ENCODE measurements at places on chromosomes 16 and 17.
A peak's percentile ranks its signal among the peaks of the same experiment; 100 is the strongest.

GRCh38 chr16:9050102-9050830 lies 41.2 kb upstream of the HAPSTR1 start:
- no peak for DNase-seq

GRCh38 chr16:27852116-27852515 lies 211.4 kb downstream of the GSG1L start:
- no peak for DNase-seq

- DNase-seq, result no peak
Observed at GRCh38 chr17:77087650-77088454, 52.9 kb upstream of the SEC14L1 start.

DNA sequence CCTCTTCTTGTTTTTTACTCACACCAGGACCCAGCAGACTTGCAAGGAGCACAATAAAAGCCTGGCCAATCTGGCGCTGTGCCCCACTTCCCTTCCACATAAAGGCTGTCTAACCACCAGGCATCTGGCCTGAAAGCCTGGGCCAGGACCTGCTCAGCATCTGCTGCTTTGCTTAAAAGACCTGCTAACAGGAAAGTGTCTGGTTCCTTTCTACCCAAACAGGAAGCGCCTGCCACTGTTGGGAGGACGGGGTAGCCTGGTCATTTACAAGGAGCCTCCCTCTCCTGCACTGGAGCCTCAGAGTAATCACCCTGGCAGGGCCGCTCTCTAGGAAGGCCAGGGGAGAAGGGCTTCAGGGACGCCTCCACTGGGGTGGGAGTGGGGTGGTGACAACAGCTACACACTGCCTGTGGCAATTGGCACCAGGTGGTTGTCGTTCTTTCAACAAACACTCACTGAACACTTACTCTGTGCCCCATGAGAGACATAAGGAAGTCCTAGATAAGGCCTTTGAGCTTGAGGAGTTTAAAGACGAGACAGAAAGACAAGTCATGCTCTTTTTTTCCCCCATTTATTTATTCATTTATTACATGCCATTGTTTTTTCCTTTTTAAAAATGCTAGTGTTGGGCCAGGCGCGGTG lies 6.3 kb upstream of the MMP28 start:
- DNase-seq, result no peak

DNA sequence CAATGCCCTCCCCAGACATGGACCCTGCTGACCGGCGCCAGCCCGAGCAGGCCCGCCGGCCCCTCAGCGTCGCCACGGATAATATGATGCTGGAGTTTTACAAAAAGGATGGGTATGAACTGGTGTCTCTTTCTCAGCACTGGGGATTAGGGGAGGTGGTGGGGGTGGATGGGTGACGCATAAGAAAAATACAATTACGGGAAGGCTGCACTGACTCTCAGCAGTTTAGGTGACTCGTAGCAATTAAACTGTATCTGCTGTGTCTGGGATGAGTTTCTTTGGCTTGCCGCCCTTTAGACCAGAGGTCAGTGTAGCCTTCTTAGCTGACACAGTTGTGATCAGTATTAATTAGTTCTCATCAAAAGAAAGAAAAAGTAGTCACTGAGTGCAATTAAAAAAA lies 59.0 kb downstream of the ELAC2 start:
- DNase-seq, result no peak

- no peak for DNase-seq
Observed at GRCh38 chr16:81437865-81438264, 6.7 kb upstream of the CMIP start.

DNA sequence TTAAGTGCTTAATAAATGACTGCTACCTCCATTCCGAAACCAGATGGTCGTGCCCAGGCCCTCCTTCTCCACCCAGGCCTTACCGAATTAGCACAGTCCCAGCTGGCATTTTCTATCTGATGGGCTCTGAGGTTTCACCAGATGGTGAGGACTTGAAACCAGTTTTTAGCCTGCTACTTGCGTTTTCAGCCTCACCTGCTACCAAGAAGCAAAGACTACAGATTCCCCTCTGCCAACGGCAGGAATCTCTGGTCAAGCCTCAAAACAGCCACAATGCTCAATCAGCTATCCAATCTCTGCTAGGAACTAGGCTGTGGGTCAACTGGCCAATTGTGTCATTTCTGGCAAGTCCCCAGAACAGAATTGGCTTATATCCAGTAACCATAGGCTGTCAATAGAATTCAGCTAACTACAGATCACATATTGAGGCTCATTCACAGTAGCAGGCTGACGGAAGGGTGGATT lies 11.7 kb downstream of the PECAM1 start:
- DNase-seq, result no peak

- DNase-seq, result no peak
Observed at GRCh38 chr16:57563761-57564160, 21.3 kb downstream of the ADGRG5 start.

DNA sequence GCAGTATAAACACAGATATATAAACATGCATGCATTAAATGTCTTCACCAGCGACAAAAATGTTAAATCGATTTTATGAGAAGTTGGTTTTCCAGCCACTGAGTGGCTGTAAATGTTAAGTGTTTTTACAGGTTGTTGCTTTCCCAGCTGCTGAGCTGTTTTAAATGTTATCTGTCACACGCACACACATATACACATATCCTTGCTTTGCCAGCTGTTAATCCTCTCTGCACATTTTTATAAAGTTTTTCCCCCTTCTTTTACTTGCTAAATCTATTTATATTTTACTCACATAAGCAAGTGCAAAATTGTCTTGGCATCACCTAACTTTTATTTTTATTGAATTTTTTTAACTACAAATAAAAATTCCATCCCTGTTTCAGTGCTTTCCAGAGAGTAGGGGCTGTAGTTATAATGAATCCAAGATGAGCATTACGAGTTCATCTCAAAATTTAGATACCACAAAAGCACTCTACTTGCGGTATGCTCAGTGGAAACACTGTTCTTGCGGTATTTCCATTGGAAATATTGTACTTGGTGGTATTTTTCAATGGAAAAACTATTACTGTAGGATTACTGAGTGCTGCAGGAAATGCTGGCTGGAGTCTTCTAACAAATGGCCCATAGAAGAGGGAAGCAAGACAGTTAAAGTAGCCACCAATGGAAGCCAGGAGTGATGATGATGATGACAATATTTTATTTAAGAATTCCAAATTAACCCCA lies 124.9 kb upstream of the KCNJ16 start:
- no peak for DNase-seq

DNA sequence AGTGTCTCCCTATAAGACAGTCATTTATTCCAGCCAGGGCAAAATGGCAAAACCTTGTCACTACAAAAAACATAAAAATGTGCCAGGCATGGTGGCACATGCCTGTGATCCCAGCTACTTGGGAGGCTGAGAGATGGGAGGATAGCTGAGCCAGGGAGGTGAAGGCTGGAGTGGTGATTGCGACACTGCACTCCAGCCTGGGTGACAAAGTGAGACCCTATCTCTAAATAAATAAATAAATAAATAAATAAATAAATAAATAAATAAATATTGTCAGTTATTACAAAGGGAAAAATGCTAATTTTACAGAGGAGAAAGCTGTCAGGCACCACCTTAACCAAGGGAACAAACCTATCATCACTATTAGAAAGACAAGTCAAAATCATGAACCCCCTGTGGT lies 75.5 kb downstream of the STH start:
- DNase-seq, result no peak

GRCh38 chr16:1351582-1352362 lies at the start of the genes GNPTG and TSR3:
GNPTG (plus strand) TSS chr16:1351931; CDS start chr16:1351966, 35 bp downstream.
TSR3 (minus strand) TSS chr16:1351878; CDS start chr16:1351804, 74 bp downstream.
- peak; percentile 38 for DNase-seq

DNA sequence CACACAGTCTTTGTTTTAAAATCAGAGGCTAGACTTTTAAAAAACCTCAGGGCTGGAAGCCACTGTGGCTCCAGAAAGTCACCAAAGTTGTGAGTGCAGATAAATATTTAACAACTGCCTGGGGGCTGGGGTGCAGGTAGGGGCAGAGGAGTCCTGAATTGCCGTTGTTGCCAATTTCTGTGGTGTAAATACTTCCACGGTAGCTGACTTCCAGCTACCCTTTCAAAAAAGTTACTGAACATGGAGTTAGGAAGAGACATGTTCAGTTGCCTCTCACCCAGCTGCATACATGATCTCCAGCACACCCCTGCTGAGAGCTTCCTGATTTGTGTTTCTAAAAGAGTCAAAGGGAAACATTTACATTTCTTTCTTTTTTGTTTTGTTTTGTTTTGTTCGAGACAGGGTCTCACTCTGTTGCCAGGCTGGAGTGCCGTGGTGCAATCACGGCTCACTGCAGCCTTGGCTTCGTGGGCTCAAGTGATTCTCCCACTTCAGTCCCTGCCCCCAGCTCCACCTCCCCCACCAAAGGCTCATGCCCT lies 58.7 kb downstream of the PLXDC1 start:
- no peak for DNase-seq

Data from non-pigmented ciliary epithelial cell (primary cell).